ENCODE measurements at places on chromosomes 3 and 15.
A peak's percentile ranks its signal among the peaks of the same experiment; 100 is the strongest.

- H3K36me3 ChIP-seq = no peaks in the 10 kb centered on the region
- DNase-seq = no peak
- H3K27ac ChIP-seq = no peak overlapping the region
- no peak overlapping the region for H3K4me3 ChIP-seq
Observed at GRCh38 chr3:151204530-151205402, 1.8 kb upstream of the GPR171 start.

DNA sequence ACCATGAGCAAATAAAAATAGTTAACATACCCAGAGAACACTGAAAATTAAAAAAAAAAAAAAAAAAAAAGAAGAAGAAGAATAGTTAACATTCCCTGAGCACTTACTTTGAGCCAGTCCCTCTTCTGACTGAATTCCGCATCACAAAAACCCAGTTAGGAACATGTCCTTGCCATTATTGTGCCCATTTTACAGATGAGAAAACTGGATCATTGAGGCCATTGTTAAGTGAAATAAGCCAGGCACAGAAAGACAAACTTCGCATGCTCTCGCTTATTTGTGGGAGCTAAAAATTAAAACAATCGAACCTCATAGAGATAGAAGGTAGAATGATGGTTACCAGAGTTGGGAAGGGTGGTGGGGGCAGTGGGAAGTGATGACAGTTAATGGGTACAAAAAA lies 119.5 kb downstream of the FGF12 start:
- no peak overlapping the region for H3K27ac ChIP-seq
- DNase-seq = no peak
- no peaks in the 10 kb centered on the region for H3K36me3 ChIP-seq

GRCh38 chr3:98744283-98744682 lies 18.9 kb upstream of the ST3GAL6 start:
- no peaks in the 10 kb centered on the region for H3K36me3 ChIP-seq
- H3K4me3 ChIP-seq = no peak overlapping the region
- H3K4me1 ChIP-seq = peaks cover 4% of the 10 kb centered on the region
- H3K27me3 ChIP-seq = no peaks in the 10 kb centered on the region
- no peak for DNase-seq

DNA sequence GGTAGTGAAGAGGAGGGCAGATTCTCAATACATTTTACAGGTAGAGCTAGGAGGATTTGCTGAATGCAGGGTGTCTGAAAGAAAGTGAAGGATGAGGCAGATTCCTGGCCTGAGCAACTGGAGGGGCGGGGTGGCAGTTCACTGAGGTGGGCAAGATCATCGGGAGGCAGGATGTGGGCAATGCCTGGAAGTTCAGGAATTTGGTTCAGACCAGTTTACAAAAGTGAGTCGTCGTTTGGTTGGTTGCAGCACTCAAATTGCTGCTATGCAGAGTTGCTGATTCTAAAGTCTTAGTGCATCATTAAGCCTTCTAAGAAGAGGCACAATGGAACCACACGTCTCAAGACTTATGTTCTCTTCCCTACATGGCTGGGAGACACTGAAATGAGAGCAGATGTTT lies 134.0 kb downstream of the MFSD1 start:
- H3K4me3 ChIP-seq = no peak overlapping the region
- no peaks in the 10 kb centered on the region for H3K36me3 ChIP-seq
- no peak overlapping the region for H3K27ac ChIP-seq
- no peaks in the 10 kb centered on the region for H3K4me1 ChIP-seq
- no peak for DNase-seq
- H3K27me3 ChIP-seq = no peaks in the 10 kb centered on the region

DNA sequence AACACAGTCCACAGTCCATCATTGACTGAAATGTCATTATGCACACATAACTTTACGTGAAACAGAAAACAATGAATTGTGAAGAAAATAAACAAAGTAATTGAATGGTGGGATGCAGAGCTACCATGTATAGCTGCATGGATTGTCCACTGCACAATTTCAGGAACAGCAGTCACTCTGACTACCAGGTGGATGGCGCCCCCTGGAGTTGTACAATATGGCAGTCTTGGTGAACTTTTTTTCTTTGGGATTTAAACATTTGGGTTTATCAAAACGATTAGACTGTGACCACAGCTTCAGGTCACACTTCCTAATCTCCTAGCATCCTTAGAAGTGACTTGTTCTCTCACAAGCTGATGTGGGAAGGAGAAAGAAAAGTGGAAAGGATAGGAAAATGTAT lies 48.9 kb upstream of the TCF12 start:
- no peak for DNase-seq
- no peak overlapping the region for H3K4me3 ChIP-seq
- H3K27ac ChIP-seq = no peak overlapping the region
- H3K27me3 ChIP-seq = no peaks in the 10 kb centered on the region
- peaks cover 12% of the 10 kb centered on the region for H3K4me1 ChIP-seq

- no peak for DNase-seq
- no peak overlapping the region for H3K4me3 ChIP-seq
- H3K27me3 ChIP-seq = no peaks in the 10 kb centered on the region
- no peak overlapping the region for H3K27ac ChIP-seq
- no peaks in the 10 kb centered on the region for H3K4me1 ChIP-seq
- H3K36me3 ChIP-seq = no peaks in the 10 kb centered on the region
Observed at GRCh38 chr3:164419220-164419619, 659.1 kb downstream of the SI start.

DNA sequence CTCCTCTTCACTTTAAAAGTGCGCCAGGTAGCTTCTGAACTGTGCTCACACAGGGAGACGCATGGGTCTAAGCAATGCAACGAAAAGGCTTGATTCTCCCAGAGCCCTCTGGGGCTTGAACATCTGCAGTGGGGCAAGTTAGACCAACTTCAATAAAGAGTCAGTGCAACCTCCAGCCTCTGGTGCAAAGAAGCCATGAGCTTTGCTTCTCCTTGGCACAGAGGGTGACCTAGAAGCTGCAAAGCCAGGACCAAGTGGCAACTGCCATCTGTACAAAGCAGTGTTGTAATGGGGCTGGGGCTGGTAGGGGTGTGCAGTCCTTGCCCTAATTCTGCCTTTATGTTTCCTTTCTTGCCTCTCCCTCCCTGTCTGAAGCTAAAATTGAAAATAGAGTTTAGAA lies 219.0 kb upstream of the CD96 start:
- no peaks in the 10 kb centered on the region for H3K27me3 ChIP-seq
- no peak overlapping the region for H3K4me3 ChIP-seq
- no peaks in the 10 kb centered on the region for H3K4me1 ChIP-seq
- H3K27ac ChIP-seq = no peak overlapping the region

DNA sequence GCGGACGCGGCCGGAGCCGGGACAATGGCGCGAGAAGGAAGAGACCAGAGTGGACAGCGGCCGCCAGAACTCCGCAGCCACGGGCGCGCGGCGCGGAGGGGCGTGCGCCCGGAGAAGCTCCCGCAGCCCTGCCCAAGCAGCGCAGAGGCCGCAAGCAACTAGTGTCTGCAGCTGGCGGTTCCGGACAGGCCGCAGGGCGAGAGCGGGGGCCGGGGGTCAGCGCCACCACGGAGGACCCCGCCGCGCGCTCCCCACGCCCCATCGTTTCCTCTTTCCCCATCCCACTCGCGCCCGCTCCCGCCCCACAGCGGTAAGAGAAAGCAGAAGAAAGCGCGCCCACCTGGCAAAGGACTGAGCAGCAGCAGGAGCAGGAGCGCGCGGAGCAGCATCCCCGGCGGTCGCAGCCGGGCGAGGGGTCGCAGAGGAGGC lies 440 bp downstream of the PRTG start:
- H3K36me3 ChIP-seq = no peaks in the 10 kb centered on the region
- no peak overlapping the region for H3K27ac ChIP-seq
- DNase-seq = no peak
- H3K4me3 ChIP-seq = peak overlapping the region; percentile 64
- H3K27me3 ChIP-seq = peaks cover 52% of the 10 kb centered on the region

DNA sequence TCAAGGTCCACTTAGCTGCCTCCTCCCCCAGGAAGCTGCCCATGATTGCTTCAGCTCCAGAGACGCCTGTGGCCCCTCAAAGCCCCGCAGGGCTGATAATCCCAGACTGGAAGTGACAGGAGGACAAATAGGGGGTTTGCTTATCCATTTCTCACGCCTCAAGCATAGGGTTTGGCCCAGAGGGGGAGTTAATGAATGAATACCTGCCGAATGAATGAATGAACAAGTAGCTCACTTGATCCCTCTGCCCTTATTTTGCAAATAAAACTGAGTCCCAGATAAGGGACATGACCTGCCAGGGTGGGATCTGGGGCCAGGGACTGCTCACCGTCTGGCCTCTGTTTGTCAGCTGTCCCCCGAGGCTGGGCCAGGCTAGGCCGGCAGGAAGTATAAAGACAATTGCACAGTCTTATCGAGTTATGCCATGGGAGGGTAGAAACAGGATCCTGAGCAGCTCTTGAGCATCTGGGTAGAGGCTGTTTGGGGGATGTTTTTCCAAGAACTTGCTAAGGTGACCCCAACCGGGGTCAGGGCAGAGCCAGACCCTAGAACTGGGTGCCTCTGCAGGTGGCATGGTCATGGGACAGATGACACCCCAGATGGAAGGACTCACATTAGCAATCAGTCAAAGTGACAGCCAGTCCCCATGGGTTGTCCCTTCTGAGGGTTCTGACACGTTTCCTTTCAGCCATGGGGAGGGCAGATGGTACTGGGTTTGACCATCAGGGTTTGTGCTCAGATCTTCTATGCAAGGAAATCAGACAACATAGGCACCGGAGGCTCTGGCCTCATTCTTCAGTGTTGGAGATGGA lies 45.0 kb downstream of the IQSEC1 start:
- H3K4me1 ChIP-seq = peaks cover 13% of the 10 kb centered on the region
- H3K27me3 ChIP-seq = no peaks in the 10 kb centered on the region
- H3K36me3 ChIP-seq = no peaks in the 10 kb centered on the region
- no peak overlapping the region for H3K27ac ChIP-seq
- no peak for DNase-seq

DNA sequence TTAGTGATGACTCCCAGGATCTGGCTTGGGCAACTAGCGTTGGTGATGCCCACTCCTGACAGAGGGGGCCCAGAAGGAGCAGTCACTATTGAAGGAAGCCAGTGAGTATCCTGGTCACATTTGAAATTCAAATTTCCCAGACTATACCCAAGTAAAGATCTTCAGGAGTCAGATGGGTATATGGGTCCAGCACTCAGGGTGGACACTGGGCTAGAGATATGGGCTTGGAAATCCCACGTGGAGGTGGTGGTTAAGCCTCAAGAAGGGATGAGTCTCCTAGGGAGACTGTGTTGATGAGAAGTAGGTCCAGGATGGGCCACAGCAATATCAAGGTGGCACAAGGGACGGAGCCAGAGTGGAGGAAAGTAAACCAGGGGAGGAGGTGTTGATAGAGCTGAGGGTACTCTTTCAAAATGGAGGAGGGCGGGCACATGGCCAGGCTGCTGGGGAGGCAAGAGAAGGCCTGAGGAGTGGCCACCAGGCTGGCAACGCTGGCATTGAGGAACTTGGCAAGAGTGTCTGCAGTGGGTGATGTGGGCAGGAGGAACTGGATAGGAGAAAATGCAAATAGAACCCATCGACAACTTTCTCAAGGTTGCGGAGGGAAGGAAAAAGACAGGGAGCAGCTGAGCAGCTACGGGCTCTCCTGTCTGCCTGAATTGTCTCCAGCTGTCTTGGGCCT lies 3.7 kb upstream of the SLCO2A1 start:
- peaks cover 22% of the 10 kb centered on the region for H3K4me1 ChIP-seq
- no peaks in the 10 kb centered on the region for H3K36me3 ChIP-seq
- H3K27ac ChIP-seq = no peak overlapping the region

Measured in suprapubic skin (tissue), 4 donors.